ENCODE measurements at places on chromosomes 7 and 10.

DNA sequence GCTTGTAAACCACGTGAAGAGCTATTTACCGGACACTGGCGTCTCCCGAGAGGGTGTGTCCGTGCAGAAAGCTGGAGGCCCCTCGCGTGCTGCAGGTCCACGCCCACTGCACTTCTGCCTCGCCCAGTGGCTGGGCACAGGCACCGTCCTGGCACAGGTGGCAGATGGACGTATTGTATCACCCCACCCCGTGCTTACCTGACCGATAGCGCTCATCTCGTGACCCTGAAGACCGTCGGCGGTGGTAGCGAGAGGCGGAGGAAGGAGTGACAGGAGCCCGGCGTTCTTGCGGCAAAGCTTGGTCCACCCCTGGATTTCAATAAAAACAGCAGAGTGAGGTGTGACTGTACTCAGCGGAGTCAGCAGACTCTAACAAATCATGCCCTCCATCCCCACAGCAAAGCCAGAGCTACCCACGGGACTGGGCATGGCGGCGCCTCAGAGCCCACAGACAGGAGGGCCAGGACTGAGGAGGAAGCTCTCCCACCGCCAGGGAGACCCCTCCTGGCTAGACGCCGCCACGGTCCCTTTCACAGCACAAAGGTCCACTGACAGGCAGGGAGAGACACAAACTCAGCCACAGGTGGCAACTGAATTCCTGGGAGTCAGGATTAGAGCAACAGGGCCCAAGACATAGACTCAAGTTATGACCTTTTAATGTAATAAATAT lies 217.1 kb downstream of the DIP2C start:
- DNase-seq: no peak

DNA sequence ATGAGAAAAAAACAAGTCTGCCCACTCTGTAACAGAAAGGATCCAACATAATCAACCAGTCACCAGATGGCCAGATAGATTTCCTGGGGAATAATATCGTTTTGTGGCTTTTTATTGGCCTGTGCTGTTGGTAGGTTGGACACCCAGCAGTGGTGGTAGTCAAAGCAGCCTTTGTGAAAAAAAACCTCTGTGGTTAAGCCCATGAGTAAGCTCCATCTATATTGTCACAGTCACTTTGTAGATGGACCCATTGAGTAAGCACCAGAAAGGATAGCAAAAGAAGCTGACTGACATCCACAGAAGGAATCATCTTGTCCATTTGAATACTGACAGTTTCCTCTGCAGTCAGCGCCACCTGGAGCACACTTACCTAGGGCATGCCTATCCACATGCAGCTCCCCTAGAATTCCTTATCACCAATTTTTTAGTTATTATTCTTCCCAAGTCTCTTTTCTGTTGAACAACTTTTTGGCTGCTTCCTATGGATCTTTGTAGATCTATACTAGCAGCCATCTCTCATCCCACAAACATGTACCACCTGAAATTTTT lies 96.9 kb downstream of the IQUB start:
- no peak for DNase-seq

DNA sequence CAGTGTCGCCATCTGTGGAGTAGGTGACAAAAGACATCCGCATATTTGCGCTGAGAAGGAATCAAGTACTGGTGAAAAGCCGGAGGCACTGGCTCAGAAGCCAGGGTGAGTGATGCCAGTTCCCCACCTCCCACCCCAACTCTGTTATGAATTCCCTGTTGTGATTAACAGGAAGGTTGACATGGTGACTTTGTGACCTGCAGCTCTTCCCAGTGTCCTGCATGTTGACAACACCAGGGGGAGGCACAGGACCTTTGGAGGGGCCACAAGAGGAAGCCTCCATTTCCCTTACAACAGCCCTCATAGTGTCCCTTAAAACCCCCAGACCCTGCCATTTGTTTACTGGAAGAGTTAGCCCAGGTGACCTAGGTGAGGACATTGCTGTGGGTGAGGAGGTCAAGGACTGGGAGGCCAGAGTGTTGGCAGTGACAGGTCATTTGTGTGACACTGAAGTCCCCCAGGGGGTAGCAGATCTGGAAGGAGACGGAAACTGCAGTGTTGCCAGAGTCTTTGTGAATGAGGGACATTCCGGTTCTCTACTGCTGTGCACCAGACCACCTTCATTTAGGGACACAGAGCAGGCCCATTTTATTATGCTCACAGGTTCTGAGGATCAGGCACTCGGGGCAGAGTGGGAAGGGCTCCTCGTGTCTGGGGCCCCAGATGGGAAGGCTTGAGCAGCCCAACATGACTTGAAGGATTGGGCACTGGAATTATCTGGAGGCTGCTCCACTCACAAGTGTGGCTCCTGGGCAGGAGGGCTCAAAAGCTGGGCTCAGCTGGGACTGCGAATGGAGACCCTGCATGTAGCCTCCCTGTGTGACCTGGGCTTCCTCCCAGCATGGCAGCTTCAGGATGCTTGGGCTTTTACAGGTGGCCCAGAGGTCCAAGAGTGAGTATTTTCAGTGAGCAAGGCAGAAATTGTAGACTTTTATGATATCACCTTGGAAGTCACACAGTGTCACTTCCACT lies 13.0 kb upstream of the ANTXRL start:
- no peak for DNase-seq

- DNase-seq: no peak
These were observed 149.8 kb upstream of the WDR11 start for GRCh38 chr10:120701381-120701780.

DNA sequence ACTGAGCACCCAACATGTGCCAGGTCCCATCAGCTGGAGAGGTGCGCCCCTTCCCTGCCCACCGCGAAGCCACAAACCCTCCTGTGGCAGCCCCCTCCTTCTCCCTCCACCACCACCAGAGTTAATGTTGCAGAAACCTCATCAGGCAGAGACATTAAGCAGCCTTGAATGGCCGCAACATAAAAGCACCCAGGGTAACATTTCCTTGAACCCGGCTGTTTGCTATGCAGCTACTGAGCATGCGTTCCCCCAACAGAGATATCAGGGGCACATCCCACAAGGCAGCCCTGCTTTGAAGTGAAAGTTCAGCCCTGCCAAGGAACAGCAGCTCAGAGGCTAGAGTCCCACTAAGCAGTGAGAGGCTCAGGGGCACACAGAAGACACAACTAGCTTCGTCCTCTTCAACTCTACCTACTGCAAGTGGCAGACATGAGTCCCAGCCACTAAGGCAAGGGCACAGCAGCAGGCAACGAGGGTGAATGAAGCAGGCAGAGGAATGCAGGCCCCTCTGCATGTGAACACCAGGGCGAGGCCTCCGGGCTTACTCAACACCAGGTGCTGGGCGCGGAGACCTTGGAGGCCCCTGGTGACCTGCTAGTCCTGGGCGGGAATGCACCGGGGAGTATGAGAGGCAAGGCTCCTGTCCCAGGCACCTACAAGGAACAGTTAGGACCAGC lies 107.4 kb downstream of the SLIT1 start:
- no peak for DNase-seq

DNA sequence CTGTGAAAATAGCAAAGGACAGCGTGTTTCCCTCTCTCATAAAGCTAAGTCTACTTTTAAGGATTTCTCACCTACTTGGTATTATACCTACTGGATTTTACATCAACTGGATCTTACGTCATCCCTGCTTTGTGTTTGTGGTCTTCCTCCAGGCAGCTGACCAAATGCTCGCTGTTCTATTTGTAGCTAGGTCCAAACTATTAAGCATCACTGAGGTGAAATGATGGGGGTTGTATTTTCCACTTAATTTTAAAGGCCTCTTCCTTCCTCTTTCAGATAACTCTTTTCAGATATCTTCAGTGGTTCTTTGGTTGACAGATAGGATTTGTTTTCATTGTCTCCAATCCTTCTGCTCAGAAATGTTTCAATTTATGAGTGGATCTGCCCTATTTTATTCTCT lies 169.7 kb downstream of the RNLS start:
- DNase-seq: no peak

DNA sequence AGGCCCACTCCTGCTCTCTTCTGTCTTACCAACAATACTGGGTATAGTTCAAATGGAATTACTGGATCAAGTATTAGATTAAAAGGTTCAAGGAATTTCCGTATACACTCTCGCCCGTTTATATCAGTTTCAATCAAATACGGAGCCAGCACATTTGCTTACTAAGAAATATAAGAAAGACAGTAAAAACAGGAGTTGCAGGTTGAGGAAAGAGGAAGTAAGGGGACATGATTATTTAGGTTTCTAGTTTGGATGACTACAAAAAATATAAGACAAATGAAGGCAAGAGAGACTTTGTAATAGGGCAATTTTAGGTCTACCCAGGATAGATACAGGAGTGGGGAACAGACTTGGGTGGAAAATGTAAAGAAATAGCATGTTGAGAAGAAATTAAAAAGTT lies 109.9 kb upstream of the ABI1 start:
- DNase-seq: no peak

- DNase-seq: no peak
These were observed 22.0 kb upstream of the CPA5 start for GRCh38 chr7:130322615-130323014.

- no peak for DNase-seq
These were observed 244.4 kb downstream of the CHCHD3 start for GRCh38 chr7:132837529-132837928.

GRCh38 chr7:80207501-80207900 lies 72.9 kb downstream of the GNAI1 start:
- DNase-seq: no peak

DNA sequence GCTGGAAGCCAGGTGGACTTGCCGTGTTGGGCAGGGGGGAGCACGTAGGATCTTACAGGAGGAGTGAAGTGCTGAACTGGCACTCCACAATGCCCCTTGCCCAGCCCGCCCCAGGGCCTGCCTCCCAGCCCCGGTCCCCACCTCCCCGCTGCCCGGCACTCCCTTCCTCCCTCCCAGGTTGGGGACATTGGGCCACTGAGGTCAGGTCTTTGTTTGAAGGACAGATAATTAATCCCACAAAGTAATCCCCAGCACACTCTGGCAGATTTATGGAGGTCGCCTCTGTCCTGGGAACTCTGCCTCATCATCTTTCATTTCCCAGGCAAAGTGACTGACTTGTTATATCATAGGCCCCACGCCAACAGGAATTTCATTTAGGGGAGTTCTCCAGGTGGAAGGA lies 122.8 kb downstream of the C10orf105 start:
- no peak for DNase-seq

DNA sequence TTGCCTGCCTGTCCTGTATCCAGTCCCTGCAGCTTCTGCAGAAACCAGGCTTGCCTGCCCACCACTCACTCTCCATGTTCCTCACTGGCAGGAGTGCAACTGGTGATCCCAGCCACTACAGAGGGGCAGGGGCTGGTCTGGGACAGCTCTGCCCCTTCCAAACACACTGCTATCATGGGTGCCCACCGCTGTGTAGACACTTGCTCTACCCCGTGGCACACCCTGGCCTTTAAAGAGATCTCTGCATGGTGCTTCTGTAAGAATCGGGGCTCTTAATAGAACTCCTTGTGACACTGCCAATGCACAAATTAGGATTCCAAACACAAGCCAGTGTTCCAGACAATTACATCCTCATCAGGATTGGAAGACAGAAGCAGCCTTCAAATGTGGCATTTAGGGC lies 41.7 kb downstream of the C10orf90 start:
- no peak for DNase-seq
